Esophagus muscularis mucosa (tissue), 4 donors: ENCODE measurements at places on chromosomes 12 and 14. TPM values are rescaled to one million over a fixed set of nuclear protein-coding genes. Genes with fewer than 3 reads are reported as not detected.

Gene SMCO2
- not detected for total RNA-seq

Gene GLS2
- total RNA-seq = 1.0 TPM

Gene PPFIA2
- total RNA-seq = 2.9 TPM

Gene ATXN3
- total RNA-seq = 48.9 TPM

Gene GLT8D2
- total RNA-seq = 7.1 TPM

Gene SLC5A8
- total RNA-seq = not detected

Gene DPPA3
- not detected for total RNA-seq

Gene CLEC2D
- 7.5 TPM for total RNA-seq

Gene BBOF1
- 11.8 TPM for total RNA-seq

Gene SLIRP
- 247 TPM for total RNA-seq

Gene DAO
- not detected for total RNA-seq

Gene WNT1
- not detected for total RNA-seq

Gene HOMEZ
- total RNA-seq = 14.2 TPM

Gene PLEKHG7
- total RNA-seq = not detected

Gene AP1G2
- total RNA-seq = 22.0 TPM

Gene B4GALNT1
- total RNA-seq = 4.2 TPM

Gene CLSTN3
- 25.6 TPM for total RNA-seq

Gene CCDC177
- total RNA-seq = not detected

Gene TEDC1
- 4.7 TPM for total RNA-seq

Gene P2RX2
- total RNA-seq = 4.1 TPM

Gene CPNE6
- total RNA-seq = 0.33 TPM

Gene KLRC3
- total RNA-seq = not detected

Gene CRACR2A
- 2.8 TPM for total RNA-seq

Gene RHOJ
- 10.4 TPM for total RNA-seq

Gene MYG1
- total RNA-seq = 47.0 TPM

Gene FAM186B
- total RNA-seq = under 0.01 TPM

Gene SCN8A
- total RNA-seq = 0.29 TPM

Gene RNASE7
- not detected for total RNA-seq

Gene PIP4P1
- total RNA-seq = 25.0 TPM

Gene TSHR
- 0.17 TPM for total RNA-seq

Gene CSRP2
- total RNA-seq = 46.1 TPM

Gene GUCY2C
- not detected for total RNA-seq

Gene EPYC
- not detected for total RNA-seq

Gene EID3
- 11.3 TPM for total RNA-seq

Gene WNT5B
- total RNA-seq = 44.7 TPM
